Myometrial cell (primary cell): ENCODE measurements at places on chromosomes 12 and 14. TPM values are rescaled to one million over a fixed set of nuclear protein-coding genes. Genes with fewer than 3 reads are reported as not detected.

The GPR137C gene
- 0.29 and 0.35 TPM in 2 replicates for total RNA-seq

The ATN1 gene
- total RNA-seq = 12.7 and 13.8 TPM in 2 replicates

The CLMN gene
- under 0.01 and 0.29 TPM in 2 replicates for total RNA-seq

The TSPAN31 gene
- 80.4 and 86.0 TPM in 2 replicates for total RNA-seq
